ENCODE measurements at places on chromosomes 1 and 21.

DNA sequence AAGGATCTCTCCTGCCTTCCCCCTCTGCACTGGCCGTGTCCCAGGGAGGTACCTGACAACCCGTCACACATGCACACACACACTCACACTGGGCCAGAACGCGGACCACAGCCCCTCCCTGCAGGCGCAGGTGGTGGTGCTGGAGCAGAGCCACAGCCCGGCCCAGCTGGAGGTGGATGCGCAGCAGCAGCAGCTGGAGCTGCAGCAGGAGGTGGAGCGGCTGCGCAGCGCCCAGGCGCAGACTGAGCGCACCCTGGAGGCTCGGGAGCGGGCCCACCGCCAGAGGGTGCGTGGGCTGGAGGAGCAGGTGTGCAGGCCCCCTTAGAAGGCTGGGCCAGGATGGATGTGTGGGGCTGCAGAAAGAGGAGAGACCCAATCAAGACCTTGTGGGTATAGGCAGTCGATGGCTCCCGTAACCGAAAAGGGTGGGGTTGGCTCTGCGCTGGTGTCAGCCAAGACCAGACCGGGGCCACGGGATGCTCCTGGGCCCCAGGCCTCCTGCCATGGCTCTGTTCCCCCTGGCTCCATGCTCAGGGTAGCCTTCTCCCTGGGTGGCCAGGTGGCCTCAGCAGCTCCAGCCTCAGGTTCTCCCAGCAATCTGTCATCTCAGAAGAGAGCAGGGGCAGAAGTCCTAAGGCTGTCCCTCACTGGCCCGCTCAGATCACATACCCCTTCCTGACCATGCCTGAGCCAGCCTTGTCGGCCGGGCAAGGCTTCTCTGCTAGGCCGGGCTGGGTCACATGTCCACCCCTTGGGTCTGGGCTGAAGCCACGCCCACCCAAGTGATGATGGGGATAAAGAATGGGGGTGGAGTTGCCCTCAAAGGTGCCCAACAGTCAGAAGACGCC, 8.9 kb downstream of the MFAP2 start:
- DNase-seq, result no peak

DNA sequence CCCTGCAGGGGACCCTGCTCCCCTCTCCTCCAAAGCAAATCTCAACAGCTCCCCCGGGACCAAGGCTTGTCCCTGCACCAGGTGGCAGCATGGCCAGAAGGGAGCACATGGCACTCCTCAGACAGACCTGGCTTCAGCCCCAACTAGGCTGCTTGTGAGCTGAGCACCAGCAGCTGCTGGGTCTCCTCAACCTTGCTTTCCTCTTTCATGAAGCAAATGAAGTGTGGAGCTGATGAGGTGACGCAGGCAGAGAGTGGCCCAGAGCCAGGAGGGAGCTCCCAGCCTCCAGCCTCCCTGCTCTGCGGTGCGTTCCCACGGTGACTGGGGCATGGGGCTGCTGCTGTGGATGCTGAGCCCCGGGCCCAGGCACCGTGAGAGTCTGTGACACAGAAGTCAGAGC, 34.0 kb downstream of the MEGF6 start:
- no peak for DNase-seq

DNA sequence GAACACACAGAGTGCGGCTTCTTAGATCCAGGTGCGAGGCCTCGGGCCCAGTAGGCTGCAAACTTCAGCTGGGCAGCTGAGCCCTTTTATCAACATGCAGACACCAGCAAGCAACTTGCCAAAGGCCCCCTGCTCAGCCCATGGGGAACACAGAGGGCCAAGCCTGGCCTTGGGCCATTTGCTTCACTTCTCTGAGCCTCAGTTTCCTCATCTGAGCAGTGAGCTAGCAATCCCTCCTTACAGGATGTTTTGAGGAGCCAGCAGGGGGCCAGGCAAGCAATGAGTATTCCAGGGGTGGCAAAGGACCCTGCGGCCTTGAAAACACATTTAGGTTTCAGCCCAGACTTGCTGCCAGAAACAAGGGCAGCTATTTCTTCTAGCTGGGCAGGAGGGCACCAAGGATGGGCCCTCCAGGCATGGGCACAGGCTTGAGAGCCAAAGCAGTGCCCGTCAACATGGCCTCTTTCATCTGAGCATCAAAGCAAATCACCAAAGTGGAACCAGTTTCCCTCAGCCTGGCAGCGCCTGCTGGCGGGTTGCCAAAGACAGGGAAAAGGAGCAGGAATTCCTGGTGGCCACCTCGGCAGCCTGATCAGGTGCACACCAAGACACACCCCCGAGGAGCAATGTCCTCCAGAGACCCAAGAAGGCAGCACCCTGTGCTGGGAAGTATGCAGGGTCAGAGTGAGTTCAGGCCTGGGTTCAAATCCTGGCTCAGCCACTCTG, 1.4 kb downstream of the MATN1 start:
- no peak for DNase-seq

DNA sequence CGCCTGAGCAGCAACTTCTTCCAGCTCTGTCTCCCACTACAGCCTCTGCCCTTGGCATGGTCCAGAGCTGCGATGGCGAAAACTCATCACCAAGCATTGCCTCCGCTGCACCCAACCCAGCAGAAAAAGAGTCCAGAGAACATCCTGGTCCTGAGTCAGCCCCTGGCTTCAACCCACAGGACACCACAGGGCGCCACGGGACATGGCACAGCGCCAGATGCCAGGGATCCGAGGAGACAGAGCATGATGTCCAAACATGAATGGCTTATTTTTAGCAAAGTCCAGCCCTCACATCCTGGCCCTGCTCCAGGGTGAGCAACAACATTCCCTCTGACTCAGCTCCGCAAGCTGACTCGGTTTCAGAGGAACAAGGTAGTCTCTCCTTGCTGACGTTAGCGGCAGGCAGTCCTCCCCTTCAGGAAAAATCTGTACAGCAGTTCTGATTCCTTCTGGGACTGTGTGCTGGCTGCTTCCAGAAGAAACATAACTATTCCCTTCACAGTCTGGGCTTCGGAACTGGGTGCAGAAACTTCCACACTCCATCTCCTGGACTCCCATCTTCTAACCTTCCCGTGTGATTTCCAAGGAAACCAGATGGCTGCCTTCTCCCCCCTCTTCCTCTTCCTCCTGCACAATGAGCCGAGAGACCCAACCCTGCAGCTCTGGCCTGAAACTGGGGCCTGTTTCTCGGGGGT, 131.3 kb downstream of the TOMM20 start:
- no peak for DNase-seq

DNA sequence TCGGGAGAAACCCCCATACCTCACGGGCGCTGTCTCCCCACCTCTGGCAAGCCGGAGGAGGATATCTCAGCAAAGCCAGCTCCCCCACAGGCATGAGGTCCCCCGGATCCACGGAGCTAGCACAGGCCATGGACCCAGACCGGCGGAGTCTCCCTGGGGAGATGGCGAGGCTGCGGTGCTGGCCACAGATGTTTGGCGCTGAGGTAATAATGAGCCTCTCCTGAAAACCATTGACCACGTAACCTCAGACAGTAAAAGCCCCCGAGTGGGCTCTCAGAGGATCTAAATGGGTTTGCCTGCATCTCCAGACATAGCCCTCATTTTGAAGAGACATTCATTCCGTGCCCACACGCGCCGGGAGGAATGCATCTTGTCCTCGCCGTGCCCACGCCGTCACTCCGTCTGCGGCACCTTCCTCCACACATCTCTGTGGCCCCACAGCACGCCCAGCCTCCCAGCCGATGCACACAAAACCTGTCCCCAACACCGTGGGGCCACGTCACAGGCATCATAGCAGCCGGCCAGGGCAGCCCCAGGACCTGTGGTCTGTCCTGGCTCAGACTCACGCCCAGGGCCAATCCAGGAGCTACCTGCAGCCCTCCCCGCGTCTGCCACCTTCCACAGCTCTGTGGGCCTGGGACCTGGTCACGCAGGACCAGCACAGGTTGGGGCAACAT, 150.9 kb downstream of the PRDM16 start:
- DNase-seq, result no peak

- DNase-seq, result no peak
Observed at GRCh38 chr21:31838586-31839355, 34.0 kb upstream of the HUNK start.

DNA sequence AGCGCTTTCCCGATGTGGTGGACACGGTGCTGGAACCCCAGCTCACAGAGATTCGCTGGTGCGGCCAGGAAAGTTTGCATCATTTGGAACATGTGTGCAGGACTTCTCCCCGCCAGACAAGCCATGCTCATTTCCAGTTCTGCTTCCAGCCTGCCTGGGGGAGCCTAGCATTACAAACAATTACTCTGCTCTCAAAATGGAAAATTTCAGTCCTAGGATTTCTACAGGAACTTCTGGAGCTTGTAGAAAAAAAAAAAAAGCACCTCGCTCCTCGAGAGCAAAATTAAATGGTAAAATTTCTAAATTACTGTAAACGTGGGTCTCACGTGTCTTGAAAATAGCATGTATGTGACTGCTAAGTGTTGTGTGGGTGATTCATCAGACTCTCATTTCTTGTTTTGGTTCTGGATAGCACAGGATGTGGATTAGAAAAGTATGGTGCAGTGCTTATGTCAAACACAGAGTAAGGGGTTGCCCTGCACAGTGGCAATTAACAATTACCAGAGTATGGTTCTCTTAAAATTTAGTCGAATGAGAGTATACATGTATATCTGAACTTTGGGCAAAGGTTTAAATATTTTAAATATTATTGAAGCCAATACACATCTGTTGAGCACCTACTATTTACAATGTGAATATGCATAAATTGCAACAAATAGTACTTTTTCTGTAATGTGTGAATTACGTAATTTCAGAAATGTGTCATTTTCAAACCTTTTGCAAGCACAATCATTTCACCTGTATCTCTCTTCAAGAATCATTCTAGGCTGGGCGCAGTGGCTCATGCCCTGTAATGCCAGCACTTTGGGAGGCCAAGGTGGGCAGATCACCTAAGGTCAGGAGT, 61.8 kb upstream of the PTGFRN start:
- peak; percentile 62 for DNase-seq

DNA sequence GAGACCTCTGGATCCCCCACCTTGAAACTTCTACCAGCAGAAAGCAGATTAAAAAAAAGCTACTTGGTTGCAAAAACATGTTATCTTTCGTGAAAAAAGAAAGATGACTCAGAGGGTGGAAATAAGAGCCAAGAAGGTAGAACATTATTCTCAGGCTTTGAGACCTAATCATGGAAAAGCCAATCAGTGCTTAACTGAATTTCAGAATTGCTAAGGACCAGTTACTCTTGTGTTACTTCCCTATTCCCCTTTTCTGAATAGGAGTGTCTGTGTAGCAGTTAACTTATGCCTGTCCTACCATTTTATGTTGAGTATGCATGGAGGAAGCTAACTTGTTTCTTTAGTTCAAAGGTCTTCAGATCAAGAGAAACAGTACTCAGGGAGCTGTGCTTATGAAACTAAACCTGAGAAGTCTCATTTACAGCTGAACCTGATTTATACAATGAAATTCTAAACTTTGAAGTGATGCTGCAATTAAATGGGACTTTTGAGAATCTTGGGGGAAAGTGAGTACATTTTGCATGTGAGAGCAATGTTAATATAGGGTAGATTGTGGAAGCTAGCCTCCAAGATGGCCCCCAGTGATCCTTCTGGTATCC, 15.1 kb upstream of the FOXD3 start:
- DNase-seq, result no peak

DNA sequence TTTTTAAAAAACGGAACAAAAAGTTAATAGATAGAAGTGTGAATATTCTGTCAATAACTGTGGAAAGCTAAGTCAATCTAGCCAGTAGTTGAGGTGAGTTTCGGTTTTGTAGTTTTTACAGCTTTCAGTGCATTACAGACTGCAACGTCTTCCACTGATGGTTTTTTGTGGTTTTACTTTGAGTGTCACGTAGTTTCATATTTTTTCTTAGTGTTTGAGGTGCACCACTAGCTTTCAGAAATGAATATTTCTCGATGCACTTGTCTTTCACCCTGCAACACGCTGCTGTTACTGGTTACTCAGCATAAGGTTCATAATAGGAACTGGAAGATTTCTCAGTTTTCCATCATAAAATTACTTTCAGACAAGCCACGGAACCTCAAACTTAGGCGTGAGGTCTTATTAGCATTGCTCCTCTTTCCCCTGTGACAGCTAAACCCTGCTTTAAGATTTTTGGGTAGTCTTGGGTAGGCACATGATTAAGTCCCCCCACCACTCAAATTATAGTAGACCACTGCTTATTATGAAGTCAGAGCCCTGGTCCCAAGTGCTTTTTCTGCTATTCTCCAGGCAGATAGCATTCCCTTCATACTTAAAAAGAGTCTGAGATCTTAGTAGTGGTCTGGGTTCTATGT, 1412.7 kb downstream of the KCNT2 start:
- peak; percentile 10 for DNase-seq

DNA sequence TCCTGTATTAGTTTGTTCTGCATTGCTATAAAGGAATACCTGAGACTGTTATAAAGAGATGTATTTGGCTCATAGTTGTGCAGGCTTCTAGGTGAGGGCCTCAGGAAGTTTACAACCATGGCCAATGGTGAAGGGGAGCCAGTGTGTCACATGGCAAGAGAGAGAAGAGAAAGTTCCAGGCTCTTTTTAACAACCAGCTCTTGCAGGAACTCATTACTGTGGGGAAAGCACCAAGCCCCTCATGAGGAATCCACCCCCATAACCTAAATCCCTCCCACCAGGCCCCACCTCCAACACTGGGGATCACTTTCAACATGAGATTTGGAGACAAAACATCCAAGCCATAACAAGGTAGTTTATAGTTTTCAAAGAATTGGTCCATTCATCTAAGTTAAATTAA, 5.0 kb upstream of the MEAF6 start:
- DNase-seq, result peak; percentile 47

DNA sequence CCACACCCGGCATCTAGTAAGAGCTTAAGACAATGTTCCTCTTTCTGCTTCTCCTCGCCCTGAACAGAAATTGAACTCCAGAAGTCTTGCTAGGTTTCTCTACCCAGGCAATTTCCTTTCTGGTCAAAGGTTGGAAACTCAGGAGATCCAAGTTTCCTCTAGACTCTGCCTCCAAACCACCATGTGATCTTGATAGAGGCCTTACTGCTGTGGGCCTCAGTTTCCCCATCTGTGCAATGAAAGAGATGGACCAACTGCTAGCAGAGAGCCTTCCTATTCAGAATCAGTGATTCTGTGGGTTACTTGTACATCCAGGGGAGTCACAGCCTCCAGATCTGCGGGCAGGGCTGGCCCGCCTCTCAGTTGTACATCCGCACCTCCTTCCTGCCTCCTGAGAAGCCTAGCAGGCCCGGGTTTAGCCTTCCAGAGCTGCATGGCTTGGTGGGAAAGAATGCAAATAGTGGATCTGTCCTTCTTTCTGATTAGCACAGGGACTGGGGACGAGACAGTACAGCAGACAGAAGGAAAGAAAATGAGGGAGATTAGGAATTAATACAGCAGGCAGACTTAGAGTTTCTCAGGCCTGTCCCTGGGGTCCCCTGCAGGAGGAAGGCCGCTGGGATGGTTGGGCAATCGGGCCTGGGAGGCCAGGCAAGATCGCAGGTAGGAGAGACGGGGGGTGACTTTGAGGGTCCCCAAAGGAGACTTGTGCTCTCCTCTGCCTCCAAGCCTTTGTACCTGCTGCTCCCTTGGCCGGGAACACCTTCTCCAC, 83.9 kb downstream of the PAX7 start:
- DNase-seq, result no peak

- no peak for DNase-seq
Observed at GRCh38 chr1:79507770-79508169, 501.2 kb upstream of the ADGRL4 start.

DNA sequence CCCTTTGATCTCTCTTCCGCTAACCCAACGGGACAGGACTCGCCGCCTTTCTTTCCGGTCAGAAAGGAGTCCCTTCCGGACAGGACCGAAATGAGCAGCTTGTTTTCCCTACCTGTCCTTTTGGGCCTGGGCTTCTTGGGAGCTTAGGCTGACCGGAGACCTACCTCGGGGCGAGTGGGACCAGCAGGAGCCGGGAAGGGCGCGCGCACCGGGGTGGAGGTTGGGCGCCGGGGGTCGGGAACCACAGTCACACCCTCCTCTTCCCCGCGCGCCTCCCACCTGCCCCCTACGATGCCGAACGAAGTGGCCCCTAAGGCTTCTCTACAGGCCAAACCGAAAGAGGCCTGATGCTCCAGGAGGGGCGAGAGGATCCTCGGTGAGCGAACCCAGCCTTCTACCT, 95.2 kb downstream of the PRKAB2 start:
- no peak for DNase-seq
